ENCODE measurements at places on chromosomes 5 and 9. TPM values are rescaled to one million over a fixed set of nuclear protein-coding genes. Genes with fewer than 3 reads are reported as not detected.

FOXD4L3 gene
- total RNA-seq = not detected

LRRC19 gene
- 0.11 TPM for total RNA-seq

STKLD1 gene
- total RNA-seq = 0.32 TPM

DMRT3 gene
- total RNA-seq = not detected

CBY3 gene
- not detected for total RNA-seq

GPX8 gene
- 120 TPM for total RNA-seq

GNAQ gene
- 78.5 TPM for total RNA-seq

Measured in urinary bladder (tissue), 4 donors.